NCI-H1417 treated with DMSO at 0.1 percent for 48 hours (cell line): ENCODE measurements at places on chromosomes 5 and 9.

- DNase-seq, result no peak
These were observed 589 bp upstream of the THBS4 start for GRCh38 chr5:80034559-80034958.

DNA sequence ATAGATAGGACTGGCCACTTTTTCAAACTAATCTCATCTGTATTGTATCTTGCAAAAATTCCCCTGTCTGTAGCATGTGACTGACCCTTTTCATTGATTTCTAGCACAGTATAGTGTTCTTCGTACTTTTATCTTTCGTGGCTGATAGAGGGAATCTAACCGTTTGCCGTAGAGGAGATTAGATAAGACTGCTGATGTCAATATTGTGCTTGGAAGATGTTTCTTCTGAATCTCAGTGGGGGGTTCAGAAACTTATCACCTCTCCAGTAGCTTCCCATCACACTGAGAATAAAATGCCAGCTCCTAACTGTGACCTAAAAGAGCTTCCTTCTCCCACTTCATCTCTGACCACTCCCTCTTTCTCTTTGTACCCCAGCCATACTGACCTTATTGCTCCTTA lies 25.4 kb upstream of the ALDOB start:
- DNase-seq, result no peak

GRCh38 chr9:128580731-128581130 lies 28.3 kb downstream of the SPTAN1 start:
- no peak for DNase-seq

GRCh38 chr5:122701640-122702523 lies 73.0 kb upstream of the SNX2 start:
- DNase-seq, result no peak

DNA sequence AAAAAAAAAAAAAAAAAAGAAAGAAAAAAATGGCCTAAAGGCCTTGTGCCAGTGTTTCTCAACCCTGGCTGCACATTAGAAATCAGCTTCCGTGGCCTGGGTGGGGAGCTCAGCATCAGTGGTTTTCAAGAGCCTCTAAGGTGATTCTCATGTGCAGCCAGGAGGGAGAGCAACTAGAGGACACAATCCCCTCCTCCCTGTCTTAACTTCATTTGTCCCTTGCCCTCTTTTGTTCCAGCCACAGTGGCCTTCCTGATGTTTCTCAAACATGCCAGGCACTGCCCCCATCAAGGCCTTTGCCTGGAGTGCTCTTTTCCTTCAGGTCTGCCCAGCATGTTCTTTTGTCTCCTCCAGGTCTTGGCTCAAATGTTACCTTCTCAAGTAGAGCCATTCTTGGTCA lies 42.4 kb downstream of the HOMER1 start:
- no peak for DNase-seq

DNA sequence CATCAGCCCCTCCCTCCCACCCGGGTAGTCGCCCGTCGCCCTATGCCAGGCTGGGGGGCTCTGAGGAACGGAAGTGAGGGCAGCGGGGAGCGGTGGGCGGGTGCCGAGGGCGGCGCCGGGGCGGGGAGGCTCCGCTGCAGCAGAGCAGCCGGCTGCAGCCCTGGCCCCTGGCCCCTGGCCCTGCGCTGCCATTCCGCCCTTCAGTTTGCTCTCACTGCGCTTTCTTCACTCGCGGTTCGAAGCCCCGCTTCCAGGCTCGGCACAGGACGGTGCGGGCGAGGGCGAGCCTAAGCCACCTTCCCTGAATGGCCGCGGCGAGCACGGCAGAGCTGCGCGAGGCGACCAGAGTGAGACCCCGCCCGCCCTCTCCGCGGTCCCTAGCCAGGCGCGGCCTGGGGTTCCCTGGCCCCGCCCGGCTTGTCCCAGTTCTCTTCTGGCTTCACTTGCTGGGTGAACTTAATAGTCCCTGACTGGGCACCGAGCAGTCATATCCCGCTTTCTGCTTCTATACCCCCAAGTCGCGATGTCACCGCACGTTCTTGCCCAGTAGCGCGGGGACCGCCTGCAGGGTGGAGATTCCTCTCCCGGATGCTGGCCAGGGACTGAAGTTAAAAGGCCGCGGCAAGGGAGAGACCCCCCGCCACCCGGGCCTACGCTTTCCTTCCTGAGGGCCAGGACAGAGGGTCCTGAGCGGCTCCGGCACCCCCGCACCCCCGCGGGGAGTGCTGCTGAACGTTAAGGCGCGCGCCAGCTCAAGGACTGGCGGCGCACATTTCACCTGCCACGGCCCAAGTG lies 623 bp upstream of the TRIM36 start:
- no peak for DNase-seq

GRCh38 chr9:34259315-34259714 lies 69.8 kb downstream of the KIF24 start:
- DNase-seq, result no peak

- DNase-seq, result no peak
These were observed 268.1 kb downstream of the EFNA5 start for GRCh38 chr5:107402434-107403227.

DNA sequence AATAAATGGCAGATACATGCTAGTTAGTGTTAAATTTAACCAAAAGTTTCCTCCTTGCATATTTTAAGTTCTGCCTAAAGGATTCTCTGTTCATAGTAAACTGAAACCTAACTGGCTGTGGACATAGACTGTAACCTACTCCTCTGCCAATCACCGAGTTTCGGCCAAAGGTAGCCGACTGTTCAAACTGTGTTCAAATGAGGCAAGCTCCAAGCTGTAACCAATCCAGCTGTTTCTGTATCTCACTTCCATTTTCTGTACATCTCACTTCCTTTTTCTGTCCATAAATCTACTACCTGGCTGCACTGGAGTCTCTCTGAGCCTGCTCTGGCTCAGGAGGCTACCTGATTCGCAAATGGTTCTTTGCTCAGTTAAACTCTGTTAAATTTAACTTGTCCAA lies 44.1 kb downstream of the KCNV2 start:
- DNase-seq, result no peak

GRCh38 chr5:128376577-128376976 lies 161.5 kb downstream of the FBN2 start:
- no peak for DNase-seq

- DNase-seq, result no peak
These were observed 1020.4 kb upstream of the WWC1 start for GRCh38 chr5:167271081-167271480.

DNA sequence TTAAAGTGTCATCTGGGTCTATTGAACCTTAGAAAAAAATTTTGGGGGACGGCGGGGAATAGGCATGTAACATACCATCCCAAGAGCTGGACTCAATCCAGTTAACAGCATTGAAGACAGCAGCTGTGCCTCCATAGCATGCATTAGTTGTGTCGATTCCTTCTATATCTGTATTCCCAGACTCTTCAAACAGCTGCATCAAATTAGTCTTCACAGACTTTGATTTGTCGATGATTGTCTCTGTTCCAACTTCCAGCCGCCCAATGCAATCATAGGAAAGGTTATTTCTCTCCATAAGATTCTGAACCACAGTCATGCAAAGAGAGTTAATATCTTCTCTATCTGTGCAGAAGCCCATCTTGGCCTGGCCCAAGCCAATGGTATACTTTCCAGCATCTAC lies 14.8 kb downstream of the HMGCS1 start:
- DNase-seq, result no peak

GRCh38 chr9:37464006-37464405 lies 1.2 kb downstream of the ZBTB5 start:
- no peak for DNase-seq

DNA sequence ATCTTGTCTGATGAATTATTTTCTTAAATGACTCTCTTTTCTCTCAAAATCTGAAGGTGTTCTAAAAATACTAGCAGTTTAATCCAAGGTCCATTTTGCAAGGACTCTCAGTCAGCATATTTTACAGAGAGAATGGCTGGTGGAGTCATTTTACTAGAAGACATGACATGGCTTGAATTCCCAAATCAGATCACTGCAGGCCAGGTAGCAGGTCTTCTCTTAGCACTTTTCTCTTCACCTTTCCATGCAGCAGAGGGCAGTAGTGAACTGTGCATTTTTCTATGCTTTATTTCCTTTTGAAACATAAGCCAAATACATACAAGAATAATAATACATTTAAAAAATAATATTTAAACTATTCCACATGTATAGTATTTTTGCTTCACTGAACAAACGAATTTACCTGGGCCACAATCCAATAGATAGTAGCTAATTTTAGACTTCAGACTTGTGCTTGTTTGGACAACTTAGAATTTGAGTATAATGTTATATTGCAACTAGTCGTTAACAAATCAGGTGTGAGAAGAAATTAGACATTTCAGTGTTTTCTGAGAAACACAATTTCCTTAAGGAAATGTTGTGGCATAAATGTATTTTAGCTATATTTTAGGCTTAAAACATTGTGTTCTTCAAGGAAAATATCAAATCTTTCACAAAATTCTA lies 289.4 kb upstream of the DAB2 start:
- DNase-seq, result no peak

DNA sequence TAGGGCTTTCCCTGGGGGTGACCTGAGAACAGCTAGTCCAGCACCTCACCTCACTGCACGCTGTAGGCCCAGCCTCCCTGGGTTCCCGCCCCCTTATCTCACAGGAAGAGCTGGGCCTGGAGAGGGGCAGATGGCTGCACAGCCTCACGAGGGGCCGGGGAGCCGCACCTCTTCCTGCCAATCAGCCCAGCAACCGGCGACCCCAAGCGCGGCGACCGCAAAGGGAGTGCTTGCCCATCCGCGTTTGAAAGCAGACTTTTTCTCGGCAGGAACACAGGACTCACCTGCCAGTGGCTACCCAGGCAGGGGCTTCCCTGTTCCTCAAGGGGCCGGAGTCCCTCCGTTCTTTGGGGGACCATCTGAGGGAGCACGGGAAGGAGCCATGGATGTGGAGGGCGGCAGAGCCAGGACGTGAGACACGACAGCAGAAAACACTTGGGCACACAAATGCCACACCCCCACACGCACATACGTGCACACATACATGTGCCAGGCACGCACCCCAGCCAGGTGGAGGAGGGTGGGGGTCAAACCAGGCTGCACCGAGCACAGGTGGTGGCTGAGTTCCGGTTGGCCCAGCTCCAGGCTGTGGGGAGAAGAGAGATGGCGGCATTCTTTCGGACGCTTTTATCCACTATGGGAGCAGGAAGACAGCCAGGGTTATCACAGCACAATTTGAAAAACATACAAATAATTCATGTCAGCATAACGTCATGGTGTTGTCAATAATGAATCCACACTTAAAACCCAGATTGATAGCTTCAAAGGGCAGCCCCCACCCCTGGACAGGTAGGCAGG lies 11.3 kb downstream of the TMEM250 start:
- DNase-seq, result no peak

GRCh38 chr5:139215107-139215975 lies 17.2 kb upstream of the SIL1 start:
- DNase-seq, result no peak

- DNase-seq, result no peak
These were observed 30.4 kb upstream of the NKX2-5 start for GRCh38 chr5:173265433-173265832.

GRCh38 chr5:178818094-178818493 lies 41.7 kb upstream of the ZNF354B start:
- no peak for DNase-seq

- DNase-seq, result no peak
These were observed 224.9 kb downstream of the SNX18 start for GRCh38 chr5:54742417-54742891.

GRCh38 chr5:124733329-124733650 lies 13.1 kb downstream of the ZNF608 start:
- DNase-seq, result no peak

GRCh38 chr9:114287763-114288192 lies 35.1 kb upstream of the ORM1 start:
- DNase-seq, result no peak

- DNase-seq, result no peak
These were observed 15.1 kb upstream of the TRIM36 start for GRCh38 chr5:115184770-115185169.

- no peak for DNase-seq
These were observed 1.2 kb upstream of the NIPAL4 start for GRCh38 chr5:157458835-157459234.

GRCh38 chr9:83800236-83801033 lies 17.1 kb downstream of the GKAP1 start:
- DNase-seq, result no peak

DNA sequence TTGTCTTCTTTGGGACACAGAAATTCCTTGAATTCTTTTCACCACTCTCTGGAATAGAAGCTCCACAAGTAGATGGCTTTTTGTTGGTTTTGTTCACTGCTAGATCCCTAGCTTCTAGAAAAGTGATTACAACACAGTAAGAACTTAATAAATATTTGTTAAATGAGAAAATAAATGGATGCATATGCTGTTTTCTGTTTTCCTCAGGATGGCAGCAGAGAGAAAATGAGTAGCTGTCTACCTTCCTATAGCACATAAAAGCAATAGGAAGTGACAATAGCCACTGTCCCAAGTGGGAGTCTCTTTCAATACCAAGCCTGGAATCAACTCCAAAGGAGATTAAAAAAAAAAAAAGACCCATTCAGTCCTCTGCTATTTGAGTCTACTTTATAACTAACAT lies 100.6 kb upstream of the NREP start:
- no peak for DNase-seq

GRCh38 chr9:128344931-128345605 lies 4.7 kb downstream of the SLC27A4 start:
- no peak for DNase-seq

GRCh38 chr5:157292599-157292998 lies 26.7 kb downstream of the CYFIP2 start:
- no peak for DNase-seq

GRCh38 chr5:175538576-175538975 lies 60.2 kb downstream of the SFXN1 start:
- DNase-seq, result no peak

- DNase-seq, result no peak
These were observed 71.4 kb downstream of the ASTN2 start for GRCh38 chr9:117343427-117343826.
